Stimulated activated CD8-positive, alpha-beta memory T cell treated with anti-CD3 and anti-CD28 coated beads, Interleukin-7, amount 100 ng/mL, for 4 hours (primary cell): ENCODE measurements at places on chromosomes 13 and 19.
A peak's percentile ranks its signal among the peaks of the same experiment; 100 is the strongest.

- DNase-seq: no peak
Measured at GRCh38 chr19:35447606-35448469, at the start of gene FFAR2. FFAR2 (plus strand) TSS chr19:35448257; CDS start chr19:35449715, 1,458 bp downstream.

DNA sequence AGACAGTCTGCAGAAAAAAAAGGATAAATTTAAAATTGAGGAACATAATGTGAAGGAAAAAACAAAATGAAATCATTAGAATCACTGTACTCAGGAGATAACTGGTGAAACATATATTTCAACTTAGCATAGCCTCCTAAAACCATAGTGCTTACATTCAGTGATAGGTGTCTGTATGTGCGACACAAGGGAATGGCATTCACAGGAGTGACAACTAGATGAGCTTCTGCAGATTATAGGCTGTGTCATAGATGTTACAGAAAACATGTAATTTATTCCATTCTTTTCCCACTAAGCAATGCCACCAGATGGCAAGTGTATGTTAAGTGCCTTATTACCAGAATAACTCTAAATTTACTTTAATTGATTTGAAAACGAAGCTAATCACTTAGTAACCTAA lies 960.0 kb upstream of the PCDH20 start:
- DNase-seq: no peak

DNA sequence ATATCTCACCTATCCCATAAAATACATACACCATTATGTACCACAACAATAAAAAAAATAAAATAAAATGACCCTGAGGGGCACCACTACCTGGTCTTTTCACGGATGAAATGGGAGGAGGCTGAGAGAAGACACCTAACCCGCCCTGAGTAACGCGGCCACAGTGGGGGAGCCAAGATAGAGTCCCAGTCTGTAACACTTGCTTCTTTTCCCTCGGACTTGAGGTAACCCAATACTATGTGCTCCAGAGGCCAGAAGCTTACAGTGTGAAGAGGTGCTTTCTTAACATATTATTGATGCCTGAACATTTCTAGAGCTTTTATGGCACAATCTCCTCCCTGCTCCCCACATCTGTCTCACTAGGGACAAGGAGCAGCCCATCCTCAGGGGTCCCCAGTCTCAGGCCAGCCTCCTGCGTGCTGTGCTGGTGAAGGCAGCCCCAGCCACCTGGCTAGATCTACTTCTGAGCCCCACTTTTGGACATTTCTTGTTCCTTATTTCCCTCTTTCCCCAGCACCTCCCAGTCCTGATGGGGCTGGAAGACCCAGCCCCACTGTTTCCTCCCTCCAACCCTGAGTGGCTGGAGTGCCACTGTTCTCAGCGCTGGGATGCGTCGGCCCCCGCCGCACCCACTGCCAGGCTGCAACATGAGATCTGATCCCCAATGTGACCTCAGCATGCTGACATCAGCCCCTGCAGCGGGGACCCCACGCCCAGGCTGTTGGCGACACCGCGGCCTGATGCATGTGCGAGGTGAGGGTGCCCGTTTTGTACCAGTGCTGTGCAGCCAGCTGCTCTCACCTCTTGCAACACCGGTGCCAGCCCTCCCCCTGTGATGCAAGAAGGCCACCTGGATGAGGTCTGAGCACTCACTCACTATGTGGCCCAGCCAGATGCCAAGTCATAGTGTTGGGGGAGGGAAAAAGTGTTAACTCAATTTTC lies 143.3 kb downstream of the DCLK1 start:
- DNase-seq: no peak

DNA sequence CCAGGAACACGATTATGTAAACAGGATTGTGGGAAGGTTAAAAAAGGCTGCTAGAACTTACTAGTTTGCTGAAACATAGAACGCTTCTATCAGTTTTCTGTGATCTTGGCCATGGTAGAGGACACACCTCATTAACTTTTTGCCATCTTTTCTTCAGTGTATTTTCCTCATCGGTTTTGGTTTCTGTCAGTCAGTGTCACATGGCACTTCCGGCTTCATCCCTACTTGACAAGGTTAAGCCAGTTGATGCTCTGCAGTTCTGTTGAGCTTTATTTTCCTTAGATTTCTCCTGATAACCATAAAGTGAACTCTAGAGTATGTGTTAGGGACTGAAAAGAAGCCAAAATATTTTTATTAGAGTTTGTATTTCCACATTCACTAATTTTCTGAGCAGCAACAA lies 147.5 kb downstream of the NDFIP2 start:
- no peak for DNase-seq

- DNase-seq: no peak
Measured at GRCh38 chr13:94296471-94296870, 183.0 kb downstream of the DCT start.

GRCh38 chr13:29707876-29708543 lies 112.5 kb upstream of the SLC7A1 start:
- DNase-seq: peak; percentile 3

- DNase-seq: no peak
Measured at GRCh38 chr13:26821672-26822071, 61.1 kb upstream of the GPR12 start.

- DNase-seq: peak; percentile 14
Measured at GRCh38 chr19:41264581-41265394, 616 bp downstream of the HNRNPUL1 start.

DNA sequence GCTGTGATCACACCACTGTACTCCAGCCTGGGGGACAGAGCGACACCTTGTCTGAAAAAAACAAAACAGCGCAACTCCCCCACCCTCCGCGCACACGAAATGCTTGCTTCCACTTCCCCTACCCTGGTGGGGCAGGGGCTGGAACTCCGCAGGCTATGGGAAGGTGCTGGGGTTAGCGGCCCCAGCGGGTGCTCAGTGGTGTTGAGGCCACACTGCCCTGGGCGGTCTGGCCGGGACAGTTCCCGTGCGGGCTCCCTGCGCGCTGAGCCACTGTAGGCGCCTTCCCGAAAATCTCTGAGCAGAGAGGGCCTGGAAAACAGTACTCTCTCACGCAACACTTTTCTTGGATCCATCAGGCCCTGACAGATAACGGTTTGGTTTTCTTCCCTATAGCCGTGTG lies 1.1 kb upstream of the WTIP start:
- DNase-seq: no peak

- no peak for DNase-seq
Measured at GRCh38 chr19:1025960-1026782, at the start of gene CNN2. CNN2 (plus strand) TSS chr19:1026608; CDS start chr19:1026662, 54 bp downstream.
